ENCODE measurements at places on chromosomes 5 and 9. TPM values are rescaled to one million over a fixed set of nuclear protein-coding genes. Genes with fewer than 3 reads are reported as not detected.
A peak's percentile ranks its signal among the peaks of the same experiment; 100 is the strongest.

SCGB3A2 gene
- not detected for total RNA-seq

DHX29 gene
- 43.6 TPM for total RNA-seq

DNAH5 gene
- 0.97 TPM for total RNA-seq

FXN gene
- 2.6 TPM for total RNA-seq

TNFSF15 gene
- total RNA-seq: 5.6 TPM

CDX1 gene
- total RNA-seq: under 0.01 TPM

SNX24 gene
- total RNA-seq: 29.8 TPM

- peak; percentile 12 for DNase-seq
Observed at GRCh38 chr9:88280816-88281382, 107.3 kb upstream of the SPIN1 start.

- DNase-seq: no peak
Observed at GRCh38 chr5:66867618-66868322, 271.6 kb downstream of the MAST4 start.

DNA sequence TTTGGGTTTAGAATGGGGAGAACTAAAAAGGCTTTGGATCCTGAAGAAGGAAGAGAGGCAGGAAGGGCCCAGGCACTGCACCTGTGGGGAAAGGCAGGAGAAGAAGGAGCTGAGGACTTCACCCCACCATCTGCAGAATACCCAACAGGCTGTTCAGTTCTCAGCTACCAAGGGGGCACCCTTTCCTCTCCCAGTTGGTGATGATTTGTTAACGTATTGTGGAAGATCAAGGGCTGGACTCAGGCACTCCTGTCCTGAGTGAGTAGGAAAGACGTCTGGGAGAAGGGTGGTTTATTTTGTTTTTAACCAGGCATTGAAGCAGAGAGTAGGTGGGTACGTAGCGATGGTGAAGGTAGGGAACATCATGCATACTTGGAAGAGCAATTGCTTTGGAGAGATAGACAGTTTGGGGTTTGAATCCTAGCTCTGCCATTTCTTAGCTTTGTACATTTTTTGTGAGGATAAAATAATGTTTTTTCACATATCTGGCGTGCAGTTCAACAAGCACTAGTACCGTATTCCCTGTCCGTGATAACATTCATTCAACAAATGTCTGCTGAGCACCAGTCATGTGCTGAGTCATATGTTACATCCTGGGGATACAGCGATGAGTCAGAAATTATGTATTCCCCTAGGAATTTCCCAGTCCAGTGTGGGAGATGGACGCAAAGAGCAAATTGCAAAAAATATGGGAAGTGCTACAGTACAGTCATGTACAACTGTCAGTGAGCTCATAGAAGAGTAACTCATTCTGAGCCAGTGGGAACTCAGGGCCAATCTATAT lies 2.1 kb downstream of the MSANTD3 start:
- DNase-seq: peak; percentile 99

GRCh38 chr5:166602271-166602670 lies 1689.2 kb upstream of the WWC1 start:
- peak; percentile 13 for DNase-seq

GRCh38 chr5:173734716-173735115 lies 118.3 kb upstream of the BOD1 start:
- no peak for DNase-seq

DNA sequence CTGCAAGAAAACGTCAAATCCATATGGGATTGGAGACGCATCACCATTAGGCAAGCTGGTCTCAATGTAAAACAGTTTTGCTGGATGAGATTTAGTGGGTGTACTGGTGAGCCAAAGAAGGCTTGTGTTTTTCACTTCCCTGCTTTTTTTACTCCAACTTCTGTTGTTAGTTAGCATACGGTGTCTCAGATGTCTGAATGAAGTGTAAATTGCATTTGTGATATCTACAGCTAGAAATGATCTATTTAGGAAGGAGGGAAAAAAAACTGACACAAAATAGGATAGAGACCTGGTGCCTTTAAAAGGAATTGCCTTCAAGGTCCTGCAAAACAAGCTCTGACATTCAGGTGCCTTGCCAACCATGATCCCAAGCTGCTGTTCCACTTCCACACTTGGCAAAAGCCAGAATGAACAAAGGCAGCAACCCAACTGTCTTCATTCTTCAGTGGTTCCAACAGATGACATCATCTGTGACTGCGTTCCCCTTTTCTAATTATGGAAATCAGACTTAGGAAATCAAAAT lies 104.2 kb upstream of the RAI14 start:
- no peak for DNase-seq
